Osteocyte (in vitro differentiated cells): ENCODE measurements at places on chromosomes 3 and 15. TPM values are rescaled to one million over a fixed set of nuclear protein-coding genes. Genes with fewer than 3 reads are reported as not detected.
A peak's percentile ranks its signal among the peaks of the same experiment; 100 is the strongest.

DNA sequence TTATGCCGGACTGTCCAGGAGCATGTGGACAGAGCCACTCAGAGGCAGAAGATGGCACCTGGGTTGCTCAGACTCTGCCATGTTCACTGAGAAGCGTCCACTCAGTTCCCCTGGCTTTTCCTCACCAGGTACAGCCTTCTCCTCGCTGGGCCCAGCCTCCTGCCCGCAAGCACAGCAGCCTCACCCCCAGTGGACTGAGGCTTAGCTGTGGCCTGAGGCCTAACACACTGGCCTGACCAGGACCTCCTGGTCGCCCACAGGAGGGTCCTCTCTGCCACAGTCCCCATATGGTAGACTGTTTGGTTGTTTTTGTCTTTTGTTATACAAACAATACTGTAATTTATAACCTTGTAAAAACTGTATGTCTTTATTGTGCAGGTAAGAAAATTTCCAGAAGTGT lies 15.5 kb downstream of the HTR3C start:
- no peak overlapping the region for H3K4me3 ChIP-seq
- no peak overlapping the region for H3K27ac ChIP-seq
- H3K4me1 ChIP-seq: peaks cover 6% of the 10 kb centered on the region

DNA sequence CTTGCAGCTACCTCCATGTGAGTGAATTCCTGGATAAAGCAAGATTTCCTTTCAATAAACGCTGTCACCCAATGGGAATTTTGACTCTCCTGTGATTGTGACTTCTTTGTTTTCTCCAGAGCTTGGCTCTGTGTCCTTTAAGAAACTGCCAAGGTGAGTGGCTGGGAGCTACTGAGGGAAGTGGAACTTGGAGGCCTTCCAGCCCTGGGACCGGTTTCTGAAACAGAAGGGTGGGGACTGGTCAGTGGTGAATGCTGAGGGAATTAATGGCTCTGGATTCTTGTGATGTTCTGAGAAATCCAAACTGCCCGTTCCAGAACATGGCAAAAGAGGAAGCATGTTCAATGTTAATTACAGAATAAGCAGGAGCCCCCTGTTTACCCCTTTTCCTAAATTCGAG lies 41.1 kb upstream of the MYZAP start:
- peaks cover 54% of the 10 kb centered on the region for H3K4me1 ChIP-seq
- no peaks in the 10 kb centered on the region for H3K27me3 ChIP-seq
- H3K4me3 ChIP-seq: no peak overlapping the region
- DNase-seq: no peak

GRCh38 chr15:62521396-62521795 lies 356.3 kb upstream of the C2CD4B start:
- no peaks in the 10 kb centered on the region for H3K36me3 ChIP-seq
- H3K27ac ChIP-seq: no peak overlapping the region
- H3K27me3 ChIP-seq: no peaks in the 10 kb centered on the region
- H3K4me1 ChIP-seq: peaks cover 2% of the 10 kb centered on the region

GRCh38 chr15:95470529-95470928 lies 860.0 kb upstream of the NR2F2 start:
- H3K4me3 ChIP-seq: no peak overlapping the region
- H3K36me3 ChIP-seq: no peaks in the 10 kb centered on the region
- H3K4me1 ChIP-seq: peaks cover 34% of the 10 kb centered on the region
- H3K27ac ChIP-seq: peak overlapping the region; percentile 78
- no peaks in the 10 kb centered on the region for H3K27me3 ChIP-seq

- no peaks in the 10 kb centered on the region for H3K27me3 ChIP-seq
- peaks cover 45% of the 10 kb centered on the region for H3K4me1 ChIP-seq
- H3K27ac ChIP-seq: peak overlapping the region; percentile 66
- no peaks in the 10 kb centered on the region for H3K36me3 ChIP-seq
Observed at GRCh38 chr3:70916375-70917055, 604.1 kb upstream of the MDFIC2 start.

DNA sequence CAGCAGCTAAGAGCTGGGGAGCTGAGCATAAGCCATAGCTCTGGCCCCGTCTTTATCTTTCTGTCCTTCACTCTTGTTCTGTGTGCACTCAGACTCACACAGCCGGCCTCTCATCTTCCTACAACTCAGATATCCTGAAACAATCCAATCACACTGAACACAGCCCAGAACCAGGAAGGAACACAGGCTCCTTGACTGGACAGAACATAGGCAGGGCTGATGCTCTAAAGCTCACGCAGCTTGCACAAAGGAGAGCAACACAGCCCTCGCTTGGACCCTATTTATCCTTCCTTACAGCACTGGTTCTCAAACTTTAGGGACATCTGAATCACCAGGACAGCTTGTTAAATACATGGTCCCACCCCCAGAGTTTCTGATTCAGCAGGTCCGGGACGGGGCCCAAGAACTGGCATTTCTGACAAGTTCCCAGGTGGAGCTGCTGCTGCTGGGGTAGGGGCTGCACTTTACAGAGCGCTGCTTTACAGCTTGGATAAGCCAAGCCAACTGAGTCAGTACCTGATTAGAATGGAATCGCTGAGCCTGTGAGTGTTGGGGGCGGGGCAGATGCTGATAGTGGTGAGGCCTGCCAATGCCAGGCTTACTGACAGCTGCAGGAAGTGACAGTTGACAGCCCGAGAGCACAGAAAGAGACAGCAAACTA lies 65.1 kb downstream of the MRPL46 start:
- H3K36me3 ChIP-seq: no peaks in the 10 kb centered on the region
- DNase-seq: peak; percentile 74
- H3K4me3 ChIP-seq: no peak overlapping the region
- no peak overlapping the region for H3K27ac ChIP-seq
- H3K27me3 ChIP-seq: peaks cover under 1% of the 10 kb centered on the region
- H3K4me1 ChIP-seq: no peaks in the 10 kb centered on the region

DNA sequence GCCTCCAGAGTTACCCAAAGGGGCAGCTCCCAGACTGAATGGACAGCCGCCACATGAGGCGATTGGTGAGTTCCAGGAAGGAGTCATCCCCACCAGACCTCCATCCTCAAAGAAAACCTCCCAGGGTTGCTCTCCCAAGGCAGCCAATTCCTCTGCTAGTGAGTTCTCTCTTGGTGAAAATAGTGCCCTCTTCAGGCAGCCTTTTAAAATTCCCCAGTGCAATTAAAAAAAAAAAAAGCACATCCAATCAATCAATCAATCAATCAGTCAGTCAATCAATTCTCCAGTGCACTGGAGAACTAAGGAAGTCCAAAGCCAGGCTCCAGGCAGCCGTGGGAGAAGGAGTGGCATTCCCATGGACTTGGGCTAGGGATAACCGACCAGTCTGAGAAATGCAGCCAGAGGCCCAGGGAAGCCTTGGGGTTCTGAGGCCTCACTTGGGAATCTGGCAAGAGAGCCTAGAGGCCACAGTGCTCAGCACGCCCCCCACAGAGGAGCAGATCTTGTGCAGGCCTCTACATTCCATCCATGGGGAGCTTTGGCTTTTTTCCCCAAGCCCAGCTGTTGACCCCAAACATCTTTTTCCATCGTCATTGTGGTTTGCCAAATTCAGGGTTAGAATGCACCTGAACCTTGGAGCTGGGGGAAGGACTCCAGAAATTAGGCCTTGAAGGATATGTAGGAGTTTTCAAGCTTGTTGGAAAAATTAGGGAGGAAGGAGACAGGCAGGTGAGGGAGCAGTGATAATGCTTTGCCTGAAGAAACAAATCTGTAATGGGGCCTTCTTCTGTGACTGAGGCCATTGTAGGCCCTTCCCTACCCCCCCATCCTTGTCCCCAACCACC lies 4.8 kb downstream of the PAQR5 start:
- H3K4me1 ChIP-seq: peaks cover 32% of the 10 kb centered on the region
- H3K36me3 ChIP-seq: no peaks in the 10 kb centered on the region
- H3K27ac ChIP-seq: peak overlapping the region; percentile 56
- no peak overlapping the region for H3K4me3 ChIP-seq

DNA sequence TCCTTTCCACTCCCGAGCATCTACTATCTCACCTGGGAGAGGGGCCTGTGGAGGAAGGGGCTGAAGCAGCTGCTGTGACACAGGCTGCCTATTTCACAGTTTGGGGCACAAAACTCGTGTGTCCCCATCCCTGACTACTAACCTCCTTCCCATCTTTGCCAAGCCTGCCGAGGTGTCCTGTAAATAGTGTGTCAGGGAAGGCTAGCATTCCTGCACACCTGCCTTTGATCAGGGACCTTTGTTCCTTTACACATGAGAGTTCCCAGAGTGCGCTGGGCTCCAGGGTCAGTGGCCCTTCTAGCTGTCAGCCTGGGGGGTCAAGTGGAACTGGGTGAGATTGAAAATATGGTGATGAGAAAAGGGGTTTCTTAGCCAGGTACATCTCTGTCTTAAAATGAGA lies 13.0 kb upstream of the TF start:
- no peak overlapping the region for H3K27ac ChIP-seq
- H3K36me3 ChIP-seq: no peaks in the 10 kb centered on the region
- H3K4me1 ChIP-seq: no peaks in the 10 kb centered on the region
- peaks cover 44% of the 10 kb centered on the region for H3K27me3 ChIP-seq
- DNase-seq: no peak

GRCh38 chr3:150602426-150603152 lies 532 bp upstream of the SELENOT start:
- no peaks in the 10 kb centered on the region for H3K27me3 ChIP-seq
- DNase-seq: no peak
- peaks cover 17% of the 10 kb centered on the region for H3K36me3 ChIP-seq
- peak overlapping the region; percentile 99 for H3K27ac ChIP-seq
- peak overlapping the region; percentile 94 for H3K4me3 ChIP-seq

DNA sequence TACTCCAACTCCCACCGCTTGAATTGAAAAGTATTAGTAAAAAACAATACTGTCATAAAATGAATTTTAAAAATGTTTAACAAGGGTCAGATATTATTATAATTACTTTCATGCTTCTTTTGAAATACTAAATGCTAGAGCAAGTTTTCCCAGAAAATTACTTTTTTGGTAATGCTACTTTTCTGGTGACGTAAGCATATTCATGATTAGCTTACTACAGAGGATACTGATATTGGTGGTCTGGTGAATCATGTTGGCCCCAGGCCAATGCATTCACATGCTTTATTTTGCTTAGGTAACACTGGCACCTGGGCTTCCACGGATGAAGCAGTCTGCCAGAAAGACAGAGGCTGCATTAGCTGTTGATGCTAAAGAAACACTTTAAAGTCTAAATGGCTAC lies 12.4 kb downstream of the SPATA16 start:
- H3K4me1 ChIP-seq: no peaks in the 10 kb centered on the region
- DNase-seq: no peak
- no peaks in the 10 kb centered on the region for H3K36me3 ChIP-seq

The FRMD5 gene
- not detected in 2 replicates for total RNA-seq

The TMEM212 gene
- total RNA-seq: not detected in 2 replicates

The CCR9 gene
- not detected in 2 replicates for total RNA-seq

The GOLGA8M gene
- total RNA-seq: 2.7 and 3.5 TPM in 2 replicates

The DNASE1L3 gene
- total RNA-seq: not detected in 2 replicates
